GM06990 (cell line): ENCODE measurements at places on chromosomes 7 and 10.

DNA sequence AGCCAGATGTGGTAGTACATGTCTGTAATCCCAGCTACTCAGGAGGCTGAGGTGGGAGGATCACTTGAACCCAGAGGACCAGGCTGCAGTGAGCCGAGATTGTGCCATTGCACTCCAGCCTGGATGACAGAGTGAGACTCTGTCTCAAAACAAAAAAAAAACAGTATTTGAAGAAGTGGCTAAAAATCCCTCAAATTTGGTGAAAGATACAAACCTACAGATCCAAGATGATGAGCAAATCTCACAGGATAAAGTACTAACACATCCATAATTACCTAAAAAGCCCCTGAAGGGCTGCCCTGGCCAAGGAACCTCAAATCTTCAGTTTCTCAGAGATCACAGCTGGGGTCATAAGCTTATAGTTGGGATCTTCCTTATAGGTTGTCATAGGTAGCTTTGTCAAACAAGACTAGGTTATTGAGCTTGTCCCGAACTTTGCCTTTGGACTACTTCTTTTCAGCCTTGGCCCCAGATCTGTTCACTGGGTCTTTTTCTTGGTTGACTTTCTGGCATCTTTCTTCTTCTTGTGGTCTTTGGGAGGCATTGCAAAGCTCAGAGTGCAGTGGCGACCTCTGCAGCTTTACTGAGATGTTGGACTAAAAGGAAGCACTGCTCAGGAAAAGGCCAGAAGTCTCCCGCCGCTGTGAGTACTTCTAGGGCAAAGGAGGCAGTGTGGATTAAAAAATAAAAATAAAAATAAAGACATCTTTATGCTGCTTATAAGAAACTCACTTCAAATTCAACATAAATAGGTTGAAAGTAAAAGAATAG is 28.6 kb upstream of the SAR1A start:
- DNase-seq, result no peak

DNA sequence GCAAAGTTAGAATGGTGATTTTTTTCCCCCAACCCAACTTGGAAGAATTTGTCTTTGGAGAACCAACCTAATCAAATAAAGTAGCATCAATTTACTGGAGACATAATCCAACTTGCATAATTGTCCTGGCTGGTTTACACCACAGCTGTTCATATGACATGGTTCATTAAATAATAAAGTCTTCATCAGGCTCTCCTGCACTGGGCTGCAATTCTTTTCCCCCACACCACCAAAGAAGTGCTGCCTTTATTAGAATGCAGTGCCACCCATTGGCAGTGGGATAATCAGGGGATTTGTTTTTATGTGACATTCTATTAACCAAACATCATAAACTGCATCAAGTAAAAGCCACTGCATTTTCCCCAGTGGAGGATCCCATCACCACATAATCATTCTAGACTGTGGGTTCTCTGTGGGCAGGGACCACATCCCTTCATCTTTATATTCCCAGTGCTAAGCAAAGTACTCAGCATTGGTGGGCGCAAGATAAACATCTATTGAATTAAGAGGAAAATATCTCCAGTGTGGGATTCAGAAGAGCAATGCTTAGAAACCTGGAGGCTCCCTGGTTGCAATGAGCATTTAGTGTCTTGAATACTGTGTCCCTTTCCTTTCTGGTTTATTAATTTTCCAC is 322.0 kb downstream of the KCNMA1 start:
- DNase-seq, result no peak

GRCh38 chr7:4683043-4683883 is 1.2 kb downstream of the FOXK1 start:
- peak; percentile 49 for DNase-seq

DNA sequence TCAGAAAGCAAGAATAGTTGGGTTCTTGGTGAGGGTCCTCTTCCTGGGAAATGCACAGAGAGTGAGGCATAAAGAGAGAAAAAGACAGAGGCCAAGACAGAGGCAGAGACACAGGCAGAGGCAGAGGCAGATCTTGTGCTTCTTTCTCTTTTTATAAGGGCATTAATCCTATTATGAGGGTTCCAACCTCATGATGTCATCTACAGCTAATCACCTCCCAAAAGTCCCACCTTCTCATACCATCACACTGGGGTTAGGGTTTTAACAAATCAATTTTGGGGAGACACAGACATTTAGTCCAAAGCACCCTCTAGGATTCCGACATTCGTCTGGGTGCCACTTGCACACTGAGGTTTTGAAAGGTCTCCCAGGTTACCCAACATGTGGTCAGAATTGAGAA is 17.8 kb downstream of the KCNK18 start:
- DNase-seq, result no peak

- DNase-seq, result no peak
Observed at GRCh38 chr10:5942474-5942873, 34.9 kb downstream of the IL15RA start.

- DNase-seq, result no peak
Observed at GRCh38 chr10:6017781-6018354, 40.5 kb upstream of the IL15RA start.

DNA sequence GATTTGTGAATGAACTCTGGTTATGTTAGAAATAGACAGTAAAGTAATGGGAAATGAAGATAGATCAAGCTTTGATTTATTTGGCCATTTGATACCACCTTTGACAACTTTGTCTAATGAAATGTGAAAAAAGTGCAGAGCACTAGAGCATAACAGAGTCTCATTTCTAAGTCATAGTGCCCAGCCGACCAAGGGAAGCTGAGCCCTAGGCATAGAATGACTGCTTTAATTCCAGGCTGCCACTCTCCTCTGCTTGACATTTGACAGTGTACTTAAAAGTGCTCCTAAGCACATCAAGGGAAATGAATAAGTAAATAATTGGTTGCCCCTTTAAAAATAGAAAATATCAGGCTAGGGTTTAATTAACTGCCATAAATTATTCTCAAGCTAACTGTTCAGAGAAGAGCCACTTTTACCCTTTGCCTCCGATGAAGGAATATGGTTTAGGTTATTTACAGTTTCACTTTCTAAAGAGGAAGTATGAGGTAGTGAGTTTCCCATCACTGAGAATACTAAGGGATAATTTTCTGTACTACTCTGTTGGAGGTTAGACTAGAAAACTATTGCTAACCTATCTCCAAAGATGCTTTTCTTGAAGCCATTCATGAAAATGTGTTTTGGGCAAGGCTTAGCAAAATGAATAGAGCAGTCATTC is 591.6 kb downstream of the REEP3 start:
- no peak for DNase-seq

GRCh38 chr10:101563497-101564040 is 24.5 kb downstream of the POLL start:
- DNase-seq, result no peak

DNA sequence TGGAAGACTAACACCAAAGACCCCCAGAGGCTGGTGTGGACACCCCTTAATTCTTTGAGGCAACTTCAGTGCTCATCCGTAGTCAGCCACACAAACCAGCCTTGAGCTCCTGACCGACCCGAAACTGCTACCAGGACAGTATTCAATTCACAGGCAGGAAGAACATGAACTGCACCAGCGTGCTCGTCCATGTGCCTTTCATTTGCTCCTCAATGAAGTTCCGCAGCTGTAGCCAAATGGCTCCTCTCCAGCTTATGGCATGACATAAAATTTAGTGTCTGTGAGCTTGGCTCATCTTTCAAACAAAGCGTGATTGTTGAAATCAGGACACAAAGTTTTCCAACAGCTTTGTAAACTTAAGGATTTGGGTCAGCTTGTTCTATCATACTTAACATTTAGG is 144.1 kb upstream of the FAM171A1 start:
- no peak for DNase-seq

DNA sequence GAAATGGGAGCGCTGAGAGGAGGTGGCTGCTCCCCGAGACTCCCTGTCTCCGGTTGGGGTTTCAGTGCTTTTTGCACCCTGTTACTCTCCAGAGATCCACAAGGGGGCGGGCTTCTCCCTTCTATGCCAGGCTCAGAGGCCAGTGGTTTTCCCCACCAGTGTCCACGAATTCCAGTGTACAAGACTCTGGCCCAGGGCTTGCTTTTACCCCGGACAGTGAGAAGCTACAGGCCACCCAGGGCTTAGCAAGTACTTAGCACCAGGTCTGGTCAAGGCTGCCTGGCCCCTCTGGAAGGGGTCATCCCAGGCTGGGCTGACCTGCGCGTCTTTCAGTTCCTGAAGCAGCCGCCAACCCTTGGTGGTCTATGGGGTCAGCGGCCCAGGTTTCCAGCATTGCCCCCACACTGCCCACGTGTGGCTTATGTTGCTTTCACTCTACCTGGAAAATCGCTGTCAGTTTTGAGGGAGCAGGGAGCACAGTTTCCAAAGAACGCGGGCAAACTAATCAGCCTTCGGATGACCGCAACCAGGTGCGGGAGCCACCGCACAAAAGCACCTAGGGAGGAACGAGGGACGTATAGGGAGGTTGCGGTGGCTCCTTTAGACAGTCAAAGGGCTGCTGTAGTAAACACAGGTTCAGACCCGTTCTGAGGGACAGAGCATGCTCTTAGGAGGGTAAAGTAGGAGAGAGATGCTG is 6.8 kb downstream of the CYP26A1 start:
- DNase-seq, result no peak

DNA sequence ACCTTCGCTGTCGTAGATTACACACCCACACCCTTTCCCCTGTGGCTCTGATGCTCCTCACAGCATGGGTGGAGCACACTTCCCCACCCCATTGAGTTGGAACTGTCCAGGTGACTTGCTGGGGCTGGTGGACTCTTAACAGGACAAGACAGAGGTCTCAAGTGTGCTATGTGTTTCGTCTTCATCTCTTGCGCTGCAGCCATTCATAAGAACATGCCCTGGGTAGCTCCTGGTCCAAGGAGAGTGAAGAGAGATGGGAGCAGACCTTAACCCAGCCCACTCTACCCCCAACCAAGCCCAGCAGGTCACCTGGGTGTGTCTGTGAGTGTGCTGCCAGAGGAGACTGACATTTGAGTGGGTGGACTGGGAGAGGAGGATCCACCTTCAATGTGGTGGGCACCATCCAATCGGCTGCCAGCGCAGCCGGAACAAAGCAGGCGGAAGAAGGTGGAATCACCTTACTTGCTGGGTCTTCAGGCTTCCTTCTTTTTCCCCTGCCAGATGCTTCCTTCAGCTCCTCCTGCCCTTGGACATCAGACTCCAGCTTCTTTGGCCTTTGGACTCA is 112.4 kb downstream of the HTR5A start:
- no peak for DNase-seq

- DNase-seq, result no peak
Observed at GRCh38 chr7:19405541-19405940, 260.3 kb upstream of the FERD3L start.

GRCh38 chr7:152871005-152871677 is 111.6 kb downstream of the ACTR3B start:
- DNase-seq, result no peak

- no peak for DNase-seq
Observed at GRCh38 chr7:144670218-144670617, 165.6 kb downstream of the TPK1 start.

DNA sequence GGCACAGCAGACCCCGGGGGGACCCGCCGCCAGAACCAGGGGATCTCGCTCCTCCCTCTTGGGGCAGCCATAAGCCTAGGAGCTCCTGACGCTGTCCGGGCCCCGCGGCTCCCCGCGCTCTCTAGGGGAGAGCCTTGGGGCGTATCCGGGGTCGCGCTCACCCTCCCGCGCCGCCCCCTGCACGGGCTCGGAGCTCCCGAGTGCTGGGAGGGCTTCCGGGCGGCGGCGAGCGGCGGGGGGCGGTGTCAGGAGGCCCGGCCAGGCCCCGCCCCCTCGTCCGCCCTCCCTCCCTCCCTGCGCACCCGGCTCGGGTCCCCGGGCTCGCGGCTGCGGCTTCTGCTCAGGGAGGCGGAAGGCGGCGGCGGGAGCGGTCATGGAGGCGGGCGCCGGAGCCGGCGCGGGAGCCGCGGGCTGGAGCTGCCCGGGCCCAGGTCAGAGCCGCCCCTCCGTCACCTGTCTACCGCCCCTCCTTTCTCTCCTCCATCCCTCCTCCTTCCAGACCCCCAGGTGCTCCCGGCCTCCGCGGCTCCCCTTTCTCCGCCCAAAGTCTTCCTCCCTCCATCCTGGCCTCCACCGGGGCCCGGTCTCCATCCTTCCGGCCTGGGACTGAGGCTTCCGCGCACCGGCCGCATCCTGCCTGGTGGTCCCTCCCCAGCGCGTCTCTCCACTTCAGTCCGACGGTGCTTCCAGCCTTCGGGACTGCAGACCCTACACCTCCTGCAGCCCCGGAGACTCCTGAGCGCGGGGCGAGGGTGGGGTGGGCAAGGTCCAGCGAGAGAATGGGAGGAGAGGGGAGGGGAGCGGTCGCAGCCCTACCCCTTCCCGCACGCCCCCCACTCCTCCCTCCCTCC is at the start of gene CCDC136:
TSS of gene CCDC136 (plus strand) at position 848 of the 851 bp plus-strand sequence. CDS start 444 bp downstream, outside the sequence.
- DNase-seq, result peak; percentile 79

GRCh38 chr7:17781491-17782215 is 158.6 kb downstream of the SNX13 start:
- DNase-seq, result no peak

- no peak for DNase-seq
Observed at GRCh38 chr7:107035446-107035845, 9.1 kb upstream of the PRKAR2B start.

DNA sequence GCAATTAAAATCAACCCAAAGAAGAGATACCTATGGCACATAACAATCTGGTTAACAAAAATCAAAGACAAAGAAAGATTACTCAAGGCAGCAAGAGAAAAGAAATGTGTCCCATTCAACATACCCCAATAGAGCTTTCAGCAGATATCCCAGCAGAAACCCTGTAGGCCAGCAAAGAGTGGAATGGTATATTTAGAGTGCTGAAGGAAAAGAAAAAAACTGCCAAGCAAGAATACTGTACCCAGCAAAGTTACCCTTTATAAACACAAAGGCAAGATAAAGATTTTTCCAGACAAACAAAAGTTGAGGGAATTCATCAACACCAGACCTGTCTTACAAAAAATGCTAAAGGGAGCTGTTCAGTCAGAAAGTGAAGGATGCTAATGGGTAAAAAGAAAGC is 131.6 kb downstream of the TPST1 start:
- DNase-seq, result no peak

GRCh38 chr7:44063894-44064651 is 1.3 kb downstream of the PGAM2 start:
- DNase-seq, result no peak

DNA sequence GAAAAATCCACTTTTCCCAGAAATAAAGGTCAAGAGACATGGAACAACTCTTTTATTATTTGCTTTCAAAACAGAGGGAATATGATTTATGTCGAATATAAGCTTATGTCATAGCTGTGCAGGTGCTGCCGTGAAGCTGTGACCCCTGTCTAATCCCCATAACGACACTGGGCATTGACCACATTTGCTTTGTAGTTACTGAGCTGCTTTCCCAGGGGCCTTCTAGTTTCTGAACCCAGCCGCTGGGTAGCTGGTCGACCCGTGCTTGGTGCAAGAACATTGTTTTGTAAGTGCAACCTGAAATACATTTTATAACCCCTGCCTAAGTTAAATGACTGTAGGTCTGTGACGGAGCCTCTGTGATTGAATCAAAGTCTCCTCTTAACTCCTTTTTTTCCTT is 144.9 kb upstream of the HDAC9 start:
- no peak for DNase-seq
